HFFc6 (cell line): ENCODE measurements at places on chromosomes 3 and 15.

- peak; percentile 57 for DNase-seq
Measured at GRCh38 chr15:74956648-74957475, at the start of gene RPP25. TSS of gene RPP25 (minus strand) at chr15:74956772. CDS start at chr15:74956583, 189 bp downstream.

DNA sequence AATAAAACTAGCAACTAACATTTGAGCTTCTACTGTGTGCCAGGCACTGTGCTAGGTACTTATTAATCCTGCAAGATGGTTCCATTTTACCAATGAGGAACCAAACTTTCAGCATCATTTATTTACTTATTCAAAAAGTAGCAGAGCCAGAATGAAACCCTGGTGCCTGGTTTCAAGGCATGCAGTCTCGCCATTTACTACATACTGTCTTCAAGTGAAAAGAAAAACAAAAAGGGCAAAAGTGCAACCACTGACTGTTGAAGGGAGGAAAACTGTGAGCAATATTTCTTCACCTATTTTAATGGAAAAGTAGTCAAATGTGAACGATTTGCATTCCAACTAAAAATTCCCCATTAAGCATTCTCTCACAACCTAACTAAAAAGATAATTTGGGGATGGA is 8.7 kb downstream of the DCUN1D1 start:
- no peak for DNase-seq

DNA sequence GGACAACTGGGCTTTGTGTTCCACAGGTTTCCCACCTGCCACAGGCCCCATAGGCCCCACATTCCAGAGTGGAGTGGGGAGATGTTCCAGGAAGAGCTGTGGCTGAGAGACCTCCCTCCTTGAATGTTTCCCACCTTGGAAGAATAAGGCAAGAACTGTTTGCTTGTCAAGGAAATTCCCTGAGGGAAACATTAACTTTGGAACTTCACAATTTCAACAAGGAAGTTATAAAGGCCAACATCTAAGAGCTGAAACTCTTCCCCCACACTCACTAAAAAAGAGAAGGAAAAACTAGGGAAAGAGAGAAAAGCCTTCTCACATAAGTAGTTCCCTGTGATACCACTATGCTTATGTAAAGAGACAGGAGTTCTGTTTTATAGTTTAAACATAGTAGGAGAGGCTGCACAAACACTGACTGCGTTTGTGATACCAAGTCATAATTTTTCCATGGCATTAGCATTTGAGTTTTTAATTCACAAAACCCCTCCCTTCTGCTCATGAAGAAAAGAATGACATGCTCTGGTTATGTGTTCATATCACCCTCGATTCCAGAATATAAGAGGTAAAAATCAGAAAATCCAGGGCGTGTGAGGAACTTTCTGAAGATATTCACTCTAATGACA is 39.8 kb upstream of the SPRED1 start:
- DNase-seq, result no peak

GRCh38 chr15:58527573-58528187 is 95.9 kb downstream of the LIPC start:
- no peak for DNase-seq

DNA sequence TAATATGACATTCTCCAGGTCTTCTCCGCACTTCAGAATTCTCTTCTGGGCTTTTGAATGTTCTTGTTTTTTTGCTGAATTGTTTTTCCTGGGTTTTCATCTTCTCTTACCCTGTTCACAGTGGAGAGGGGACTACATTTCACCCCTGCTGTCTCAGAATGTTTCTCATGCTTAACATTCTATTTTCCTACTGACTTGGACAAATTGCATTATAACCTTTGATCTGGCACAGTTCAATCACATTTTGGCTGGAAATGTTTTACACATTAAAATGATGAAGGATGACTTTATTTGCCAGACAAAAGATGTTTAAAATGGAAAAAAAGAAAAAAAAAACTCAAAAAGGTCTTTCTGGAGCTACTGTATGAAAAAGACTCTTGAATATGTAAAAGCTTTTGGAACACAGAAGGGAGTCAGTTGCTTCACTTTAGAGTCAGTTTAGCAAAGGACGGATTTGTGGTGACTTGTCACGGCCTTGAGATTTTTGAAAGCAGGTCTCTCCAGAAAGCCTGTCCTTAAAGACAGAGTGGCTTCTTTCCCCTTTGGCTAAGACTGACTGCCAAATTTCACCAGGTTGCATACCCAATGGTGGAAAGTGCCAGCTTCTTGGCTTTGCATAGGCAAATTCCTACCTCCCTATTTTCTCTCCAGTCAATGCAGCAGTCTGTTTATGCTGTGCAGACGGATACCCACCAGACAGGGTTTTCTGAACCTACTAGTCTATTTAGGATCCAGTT is 401.0 kb upstream of the TBL1XR1 start:
- DNase-seq, result no peak

- no peak for DNase-seq
Measured at GRCh38 chr3:152885076-152885475, 50.1 kb downstream of the P2RY1 start.

DNA sequence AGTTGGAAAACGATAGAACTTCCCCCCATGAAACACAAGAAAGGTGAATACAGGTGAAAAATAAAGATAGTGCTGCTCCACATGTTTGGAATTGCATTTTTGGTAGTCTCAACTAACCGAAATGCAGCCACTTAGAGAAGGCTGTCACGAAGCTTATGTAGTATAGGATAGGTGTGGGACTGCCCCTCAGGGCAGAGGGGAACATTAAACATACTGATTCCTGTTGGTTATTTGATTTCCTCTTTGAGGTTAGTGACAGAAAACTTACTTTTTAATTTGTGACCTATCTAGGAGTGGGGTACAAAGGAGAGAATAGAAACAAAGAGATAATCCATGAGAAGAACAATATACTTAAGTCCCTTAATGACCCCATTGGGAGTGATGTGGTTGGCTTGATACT is 85.8 kb upstream of the SATB1 start:
- DNase-seq, result no peak

DNA sequence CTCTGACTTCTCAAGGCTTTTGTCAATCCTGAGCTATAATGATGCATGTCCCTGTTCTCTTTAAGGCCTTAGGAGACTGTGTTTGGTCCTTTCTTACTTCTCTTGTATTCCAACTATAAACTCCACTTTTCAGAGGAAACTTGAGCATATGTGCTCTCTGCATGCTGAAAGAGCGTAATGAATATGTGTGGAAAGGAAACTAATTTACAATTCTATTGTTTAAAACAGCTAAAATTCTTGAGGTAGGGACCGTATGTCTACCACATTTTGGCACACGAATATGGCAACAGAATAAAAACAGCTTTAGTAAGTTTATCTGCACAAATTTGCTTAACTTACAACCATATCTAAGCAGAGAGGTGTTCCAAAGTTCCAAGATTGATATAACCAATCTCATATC is 242.0 kb upstream of the DCBLD2 start:
- DNase-seq, result no peak

- no peak for DNase-seq
Measured at GRCh38 chr3:150407808-150408220, 284 bp upstream of the TSC22D2 start.

- no peak for DNase-seq
Measured at GRCh38 chr15:95152741-95153140, 921.4 kb downstream of the MCTP2 start.

DNA sequence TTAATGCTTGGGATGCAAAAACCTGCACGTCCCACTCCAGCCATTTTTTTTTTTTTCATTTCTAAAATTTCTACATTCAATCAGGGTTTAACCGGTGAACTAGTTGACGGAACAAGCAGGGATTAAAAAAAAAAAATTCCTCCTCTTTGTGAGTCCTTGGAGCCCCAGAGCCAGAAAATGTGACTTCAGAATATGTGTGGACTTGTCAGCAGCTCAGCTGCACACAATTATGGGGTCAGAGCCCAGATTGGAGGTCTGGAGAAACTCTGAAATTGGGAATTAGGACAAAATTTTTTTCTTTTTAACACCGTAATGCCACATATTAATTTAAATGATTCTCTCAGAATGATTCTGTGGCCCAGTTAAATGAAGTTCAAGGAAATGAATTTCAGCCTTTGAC is 921.0 kb upstream of the CFAP20DC start:
- DNase-seq, result no peak

GRCh38 chr3:53023072-53023823 is 22.6 kb downstream of the SFMBT1 start:
- peak; percentile 35 for DNase-seq

- no peak for DNase-seq
Measured at GRCh38 chr3:67599821-67600220, 54.6 kb downstream of the SUCLG2 start.

DNA sequence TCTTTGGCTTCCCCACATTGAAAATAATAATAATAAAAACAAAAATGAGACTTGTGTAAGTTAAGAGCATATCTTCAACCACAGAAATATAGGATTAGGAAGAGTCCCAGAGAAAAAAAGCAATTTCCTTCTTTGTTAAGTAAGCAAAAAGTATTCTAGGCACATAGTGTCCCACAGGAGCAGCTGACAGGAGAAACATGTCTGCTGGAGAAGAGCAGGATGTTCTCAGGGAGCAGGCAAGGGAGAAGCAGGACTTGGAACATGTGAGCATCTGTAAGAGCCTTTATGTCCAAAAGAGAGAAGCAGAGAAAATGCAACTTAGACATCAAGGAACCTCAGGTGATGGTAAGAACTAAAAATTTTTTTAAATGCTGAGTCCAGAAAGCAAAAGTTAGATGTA is 39.0 kb downstream of the TTC23 start:
- DNase-seq, result no peak

DNA sequence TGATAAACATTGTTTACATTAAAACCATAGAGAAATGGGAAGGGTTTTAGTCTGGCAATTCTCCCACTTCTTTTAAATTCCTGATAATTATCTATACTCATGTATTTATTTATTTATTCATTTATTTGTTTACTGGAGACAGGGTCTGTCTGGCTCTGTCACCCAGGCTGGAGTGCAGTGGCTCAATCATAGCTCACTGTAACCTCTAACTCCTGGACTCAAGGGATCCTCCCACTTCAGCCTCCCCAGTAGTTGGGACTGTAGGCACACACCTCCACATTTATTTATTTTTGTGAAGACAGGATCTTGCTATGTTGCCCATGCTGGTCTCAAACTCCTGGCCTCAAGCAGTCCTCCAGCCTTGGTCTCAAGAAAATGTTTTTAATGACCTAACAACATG is 2.5 kb upstream of the AEN start:
- DNase-seq, result no peak
